ENCODE measurements at places on chromosomes 6 and 20. TPM values are rescaled to one million over a fixed set of nuclear protein-coding genes. Genes with fewer than 3 reads are reported as not detected.

DNA sequence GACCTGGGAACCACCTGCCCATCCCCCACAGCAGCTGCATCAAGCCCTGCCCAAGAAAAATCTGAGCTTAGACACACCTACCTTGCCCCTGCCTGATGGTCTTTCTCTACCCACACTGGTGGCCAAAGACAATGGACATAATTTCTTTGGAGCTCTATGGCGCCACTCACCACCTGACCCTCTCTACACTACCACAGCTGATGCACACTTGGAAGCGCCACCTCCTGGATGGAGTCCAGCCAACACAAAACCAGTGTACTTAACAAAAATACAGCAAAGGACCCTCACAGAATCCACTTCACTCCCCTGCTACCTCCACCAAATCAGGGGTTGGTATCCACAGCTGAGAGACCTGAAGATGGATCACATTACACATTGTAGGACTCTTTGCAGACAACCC is 39.7 kb upstream of the CLVS2 start:
- DNase-seq, result no peak

DNA sequence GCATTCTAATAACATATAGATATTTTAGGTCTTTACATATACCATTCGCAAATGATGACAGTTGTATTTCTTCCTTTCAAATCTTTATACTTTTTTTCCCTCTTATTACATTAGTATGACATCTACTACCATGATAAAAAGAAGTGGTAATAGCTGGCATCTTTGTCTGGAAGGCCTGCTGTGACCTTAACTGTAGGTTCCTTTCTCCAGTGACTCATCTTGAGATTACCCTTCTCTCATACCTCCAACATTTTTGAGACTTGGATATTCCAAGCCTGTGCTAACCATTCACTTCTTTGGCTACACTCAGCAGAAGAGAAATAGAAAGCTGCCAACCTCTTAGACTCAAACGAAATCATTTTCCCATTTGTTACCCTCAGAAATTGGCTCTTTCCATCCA is 30.3 kb downstream of the ZKSCAN8 start:
- no peak for DNase-seq

- no peak for DNase-seq
Observed at GRCh38 chr6:6654599-6655575, 66.4 kb downstream of the LY86 start.

Gene CDKN1A
- total RNA-seq, result 687 TPM

Gene PTPRT
- total RNA-seq, result not detected
